Urinary bladder (tissue), 4 donors: ENCODE measurements at places on chromosomes 2 and 18. TPM values are rescaled to one million over a fixed set of nuclear protein-coding genes. Genes with fewer than 3 reads are reported as not detected.

The NGEF gene
- 4.1 TPM for total RNA-seq

The CNGA3 gene
- 0.85 TPM for total RNA-seq

The POTEJ gene
- total RNA-seq: not detected

The M1AP gene
- 0.21 TPM for total RNA-seq

The DNAJC5G gene
- total RNA-seq: 0.42 TPM

The RMC1 gene
- 16.8 TPM for total RNA-seq

The SERPINB7 gene
- not detected for total RNA-seq

The ACTG2 gene
- 637 TPM for total RNA-seq

The TUBA4B gene
- not detected for total RNA-seq

DNA sequence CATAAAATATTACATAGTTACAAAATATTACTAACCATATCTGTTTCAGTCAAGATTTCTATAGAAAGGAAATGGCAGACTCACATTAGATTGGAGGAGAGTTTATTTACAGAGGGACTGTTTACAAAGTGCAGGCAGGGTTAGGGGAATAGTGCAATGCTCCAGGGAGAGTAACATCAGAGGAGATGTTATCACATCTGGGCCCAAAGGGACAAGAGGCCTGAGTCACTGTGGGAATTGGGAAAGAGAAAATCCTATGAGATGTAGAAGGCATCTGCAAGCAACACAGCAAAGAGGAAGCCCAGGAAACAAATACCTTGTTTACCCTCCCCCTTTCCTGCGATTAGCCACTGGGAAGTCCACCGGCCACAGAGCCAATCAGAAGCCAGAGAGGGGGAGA, 227.3 kb upstream of the TANK start:
- no peak for DNase-seq

GRCh38 chr2:10971888-10972260, 60.1 kb downstream of the KCNF1 start:
- DNase-seq: no peak

GRCh38 chr2:26535663-26536275, 57.8 kb upstream of the OTOF start:
- DNase-seq: no peak

GRCh38 chr18:48552130-48552529, 13.3 kb downstream of the CTIF start:
- no peak for DNase-seq

DNA sequence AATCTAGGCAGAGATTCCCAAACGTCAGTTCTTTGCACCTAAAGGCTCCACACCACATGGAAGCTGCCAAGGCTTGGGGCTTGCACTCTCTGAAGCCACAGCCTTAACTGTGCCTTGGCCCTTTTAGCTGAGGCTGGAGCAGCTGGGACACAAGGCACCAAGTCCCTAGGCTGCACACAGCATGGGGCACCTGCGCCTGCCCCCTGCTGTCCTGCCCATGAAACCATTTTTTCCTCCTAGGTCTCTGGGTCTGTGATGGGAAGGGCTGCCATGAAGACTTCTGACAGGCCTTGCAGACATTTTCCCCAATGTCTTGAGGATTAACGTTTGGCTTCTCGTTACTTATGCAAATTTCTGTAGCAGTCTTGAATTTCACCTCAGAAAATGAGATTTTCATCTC, 241.5 kb downstream of the OSR1 start:
- DNase-seq: no peak

GRCh38 chr2:29607038-29607420, 314.4 kb downstream of the ALK start:
- DNase-seq: no peak

- DNase-seq: no peak
These were observed 38.4 kb downstream of the ARL4C start for GRCh38 chr2:234458466-234458865.

- no peak for DNase-seq
These were observed 114.8 kb downstream of the SMAD2 start for GRCh38 chr18:47815486-47816270.

- DNase-seq: no peak
These were observed 178.6 kb downstream of the ZBTB7C start for GRCh38 chr18:48230467-48231113.

DNA sequence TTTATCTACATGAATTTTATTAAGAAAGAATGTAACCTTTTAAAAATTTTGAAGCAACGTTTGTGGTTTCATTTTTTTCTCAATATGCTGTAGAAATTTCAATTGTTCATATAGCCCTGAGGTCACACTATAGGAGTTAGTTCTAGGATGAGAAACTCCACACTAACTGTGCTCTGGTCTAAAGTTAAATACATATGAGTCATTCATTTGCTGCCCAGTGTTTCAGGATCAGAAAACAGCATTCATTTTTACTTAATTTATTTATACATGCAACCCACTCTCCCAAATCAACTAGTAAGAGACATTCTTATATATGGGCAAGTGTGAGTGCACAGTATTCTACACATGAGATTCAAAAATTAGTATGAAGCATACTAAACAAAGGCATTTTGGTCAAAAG, 137.9 kb downstream of the DOCK10 start:
- DNase-seq: no peak

DNA sequence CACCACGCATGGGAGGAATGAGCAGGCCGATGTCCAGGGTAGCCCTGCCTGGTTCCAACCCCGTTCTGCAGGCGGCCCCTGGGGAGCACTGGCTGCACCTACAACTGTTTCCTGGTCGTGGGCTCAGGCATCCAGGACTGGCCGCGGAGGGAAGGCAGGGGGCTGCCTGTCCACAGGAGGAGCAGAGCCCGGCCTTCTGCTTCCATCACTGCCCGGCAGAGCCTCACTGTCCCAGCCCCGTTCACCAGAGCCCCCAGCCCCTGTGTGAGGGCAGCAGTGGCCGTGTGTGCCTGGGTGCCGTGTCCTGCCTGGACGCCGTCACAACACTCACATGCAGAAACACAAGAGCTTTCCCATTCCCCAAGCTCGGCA, 56.2 kb downstream of the KCNG2 start:
- DNase-seq: no peak

- no peak for DNase-seq
These were observed 15.6 kb upstream of the SERTAD2 start for GRCh38 chr2:64669288-64669687.

DNA sequence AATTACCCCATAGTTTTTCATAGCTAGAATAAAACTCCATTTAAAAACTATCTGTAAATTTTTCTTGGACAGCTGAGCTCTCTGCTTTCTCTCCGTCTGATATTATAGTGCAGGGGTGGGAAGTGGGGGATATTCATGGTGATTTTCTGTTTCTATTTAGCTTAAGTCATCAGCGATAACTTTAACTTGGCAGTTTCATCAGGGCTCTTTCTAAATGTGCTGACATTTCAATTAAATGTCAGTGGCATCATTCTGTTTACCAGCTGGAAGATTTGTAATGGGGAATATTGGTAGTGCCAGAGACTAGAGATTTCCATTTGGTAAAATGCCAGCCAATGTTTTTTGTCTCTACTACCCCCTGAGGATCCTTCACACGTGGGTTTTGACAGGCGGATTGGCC, 53.5 kb upstream of the CAPN13 start:
- DNase-seq: no peak

- DNase-seq: no peak
These were observed 157.3 kb downstream of the CDCA7 start for GRCh38 chr2:173511942-173512341.

GRCh38 chr18:66558773-66559172, 45.1 kb downstream of the CDH19 start:
- no peak for DNase-seq

DNA sequence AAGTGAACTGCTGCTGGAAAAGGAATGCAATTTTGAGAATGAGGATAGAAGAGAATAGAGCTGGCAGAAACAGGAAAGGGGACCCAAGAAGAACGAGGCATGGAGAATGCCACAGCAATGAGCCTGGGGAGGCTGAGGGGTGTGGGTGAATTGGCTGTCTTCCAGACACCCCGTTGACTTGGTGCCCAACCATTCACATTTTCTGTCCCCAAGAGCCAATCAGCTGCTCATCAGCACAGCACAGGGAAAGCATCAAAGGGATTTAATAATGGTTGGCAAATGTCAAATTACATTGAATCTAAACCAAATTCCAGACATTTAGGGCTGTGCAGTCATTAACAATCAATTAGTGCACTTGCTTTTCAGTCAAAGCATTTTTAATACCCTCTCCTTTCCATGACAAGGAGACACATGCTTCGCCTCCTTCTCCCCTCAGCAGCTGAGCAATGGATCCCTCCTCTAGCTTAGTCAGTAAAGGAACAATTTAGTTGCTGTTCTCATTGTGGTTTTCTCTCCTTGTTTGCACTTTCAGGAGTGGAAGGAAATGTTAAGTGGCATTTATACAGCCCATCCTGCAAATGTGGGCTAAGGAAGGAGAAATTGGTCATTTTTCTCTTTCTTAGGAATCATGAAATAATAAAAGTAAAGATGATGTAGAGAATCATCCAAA, 98.8 kb downstream of the KLF7 start:
- DNase-seq: no peak

- no peak for DNase-seq
These were observed at the start of gene KLHL29 for GRCh38 chr2:23384551-23385343. Gene KLHL29, plus strand, starts transcription at chr2:23385179. Its CDS starts 177,018 bp downstream, at chr2:23562197.

- no peak for DNase-seq
These were observed 11.2 kb upstream of the BOD1L2 start for GRCh38 chr18:57135699-57136098.

DNA sequence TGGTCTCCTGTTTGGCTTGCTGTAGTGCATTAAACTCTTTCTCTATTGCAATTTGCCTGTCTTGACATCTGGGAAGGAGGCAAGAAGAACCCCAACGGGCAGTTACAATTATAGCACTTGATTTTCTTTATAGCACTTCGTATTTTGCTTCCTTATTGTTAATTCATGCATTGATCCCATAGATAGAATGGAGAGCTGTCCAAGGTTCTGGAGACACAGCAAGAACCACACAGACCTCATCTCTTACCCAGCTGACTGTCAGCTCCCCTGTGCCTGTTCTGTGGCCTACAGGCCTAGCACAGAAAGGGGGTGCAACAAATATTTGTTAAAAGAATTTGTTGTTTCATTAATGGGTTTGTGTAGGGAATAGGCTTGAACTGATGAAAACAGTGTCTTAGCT, 194.3 kb downstream of the GALNT1 start:
- DNase-seq: no peak

DNA sequence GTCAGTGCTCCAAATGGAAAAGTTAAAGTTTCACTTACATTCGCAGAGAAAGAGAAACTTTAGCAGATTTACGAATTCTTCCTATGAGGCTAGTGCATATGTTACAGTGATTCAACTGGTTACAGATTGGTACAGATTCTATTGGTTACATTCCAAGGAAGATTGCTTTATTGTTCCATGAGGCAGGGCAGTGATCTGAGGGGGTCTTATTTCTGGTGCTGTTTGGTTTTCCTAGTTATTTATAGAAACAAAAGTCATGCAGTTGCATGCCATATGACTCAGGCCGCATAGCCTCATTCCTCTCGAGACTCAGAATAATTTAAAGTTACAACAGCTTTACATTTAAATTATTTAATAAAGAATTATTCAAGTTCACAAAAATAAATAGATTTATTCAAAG, 385.4 kb upstream of the SYT4 start:
- DNase-seq: no peak

DNA sequence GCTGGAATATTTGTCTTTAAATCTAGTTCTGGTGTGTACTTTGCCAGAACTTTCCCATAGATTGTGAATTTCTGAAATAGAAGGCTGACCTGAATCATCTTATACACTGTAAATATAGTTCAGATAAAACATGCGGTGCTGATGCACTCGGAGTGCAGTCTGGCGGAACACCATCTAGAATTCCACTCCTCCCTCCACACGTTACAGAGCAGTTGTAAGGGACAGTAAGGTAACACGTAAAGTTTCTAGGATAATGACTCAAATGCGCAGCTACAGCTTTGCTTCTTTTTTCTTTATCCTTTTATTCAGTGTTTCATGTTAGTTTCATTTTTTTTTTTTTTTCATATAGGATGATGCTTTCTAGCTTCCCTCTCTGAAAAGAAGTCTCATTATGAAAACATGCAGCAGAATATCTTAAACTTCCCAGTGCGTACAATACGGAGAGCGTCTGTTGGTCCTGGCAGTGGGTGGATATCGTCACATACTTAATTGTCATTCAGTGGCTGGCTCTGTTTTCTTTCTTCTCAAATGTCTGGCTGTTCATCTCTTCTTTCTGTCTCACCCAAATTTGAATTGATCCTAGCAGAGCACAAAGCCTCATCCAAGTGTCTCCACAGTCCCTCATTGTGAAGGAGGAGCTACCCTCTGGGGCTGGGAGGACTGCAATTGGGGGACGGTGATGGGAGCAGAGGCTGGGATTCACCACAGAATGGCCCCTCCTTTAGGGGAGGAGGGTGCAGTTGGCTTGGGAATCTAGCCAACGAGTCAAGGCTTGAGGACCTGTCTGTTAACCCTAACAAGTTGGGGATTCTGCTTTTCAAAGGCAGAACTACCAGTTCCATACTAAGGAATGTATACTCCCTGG, 138.8 kb downstream of the MYT1L start:
- no peak for DNase-seq

DNA sequence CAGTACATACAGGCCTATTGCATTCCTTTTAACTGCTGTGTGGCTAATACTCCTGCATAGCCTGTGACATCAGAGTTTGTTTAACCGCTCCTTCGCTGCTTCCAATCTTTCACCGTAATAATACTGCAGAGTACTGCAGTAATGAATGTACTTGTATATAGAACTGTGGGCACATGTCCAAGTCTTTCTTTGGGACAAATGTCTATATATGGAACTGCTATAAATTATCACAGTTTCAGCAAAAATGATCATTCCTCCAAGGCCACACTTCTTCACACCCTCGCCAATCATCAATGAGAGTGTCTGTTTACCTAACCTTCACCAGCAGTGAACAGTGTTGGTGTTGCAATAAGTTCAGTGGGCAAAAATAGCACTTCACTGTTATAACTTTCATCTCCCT, 230.4 kb downstream of the SP3 start:
- no peak for DNase-seq

GRCh38 chr18:489244-490023, 11.1 kb downstream of the COLEC12 start:
- no peak for DNase-seq

DNA sequence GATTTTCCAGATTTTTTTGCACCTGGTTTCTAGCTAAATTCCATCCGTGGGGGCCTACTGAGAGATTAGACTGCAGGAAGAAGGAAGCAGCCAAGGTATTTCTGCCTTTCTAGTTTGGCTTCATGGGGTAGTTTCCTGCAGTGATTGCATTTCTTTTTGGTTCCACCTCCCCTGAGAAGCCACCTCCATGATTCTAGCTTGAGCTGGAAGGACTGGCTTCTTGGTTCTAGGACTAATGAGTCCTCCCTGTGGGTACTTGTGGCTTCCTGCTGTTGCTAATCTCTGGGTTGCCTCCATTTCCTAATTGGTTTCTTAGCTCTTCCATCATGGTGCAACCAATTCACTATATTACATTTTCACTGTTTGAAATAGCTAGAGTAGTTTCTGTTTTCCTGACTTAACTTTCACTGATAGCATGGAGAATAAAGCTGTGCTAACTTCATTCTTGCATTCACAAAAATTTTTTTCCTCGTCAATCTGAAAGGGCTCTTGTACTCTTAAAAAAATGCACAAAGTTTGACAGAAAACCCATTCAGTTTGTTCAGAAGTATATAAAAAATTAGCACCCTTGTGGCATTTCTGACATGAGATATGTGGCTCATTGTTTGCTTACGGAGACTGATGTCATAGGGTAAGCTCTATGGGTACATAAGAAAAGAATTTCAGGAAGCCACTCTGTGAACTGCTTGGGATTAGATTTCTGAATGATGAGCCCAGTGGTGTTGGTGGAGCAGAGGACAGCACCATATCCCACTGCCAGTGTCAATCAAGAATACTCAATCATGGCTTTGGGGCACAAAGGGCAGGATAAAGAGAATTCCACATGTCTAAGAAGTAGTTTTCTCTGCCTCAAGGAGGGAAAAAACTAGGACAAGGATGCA, 242.8 kb upstream of the RBMS1 start:
- no peak for DNase-seq
